ENCODE measurements at places on chromosomes 7 and 10.
A peak's percentile ranks its signal among the peaks of the same experiment; 100 is the strongest.

DNA sequence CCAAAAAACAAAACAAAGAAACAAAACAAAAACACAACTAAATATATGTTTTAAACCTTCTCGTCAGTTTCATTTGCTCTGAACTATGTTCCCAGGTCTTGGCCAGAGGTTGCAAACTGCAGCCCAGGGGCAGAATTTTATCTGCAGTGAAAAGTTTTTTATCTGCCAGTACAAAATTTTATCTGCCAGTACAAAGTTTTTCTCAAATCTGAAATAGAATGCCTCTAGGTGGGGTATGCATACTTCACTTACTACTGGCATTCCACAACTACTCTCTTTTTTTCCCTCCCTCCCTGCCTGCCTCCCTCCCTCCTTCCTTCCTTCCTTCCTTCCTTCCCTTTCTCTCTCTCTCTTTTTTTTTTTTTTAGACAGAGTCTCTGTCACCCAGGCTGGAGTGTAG is 9.4 kb upstream of the CLDN3 start:
- no peak for DNase-seq

GRCh38 chr7:11345621-11346020 is 371.9 kb downstream of the PHF14 start:
- no peak for DNase-seq

DNA sequence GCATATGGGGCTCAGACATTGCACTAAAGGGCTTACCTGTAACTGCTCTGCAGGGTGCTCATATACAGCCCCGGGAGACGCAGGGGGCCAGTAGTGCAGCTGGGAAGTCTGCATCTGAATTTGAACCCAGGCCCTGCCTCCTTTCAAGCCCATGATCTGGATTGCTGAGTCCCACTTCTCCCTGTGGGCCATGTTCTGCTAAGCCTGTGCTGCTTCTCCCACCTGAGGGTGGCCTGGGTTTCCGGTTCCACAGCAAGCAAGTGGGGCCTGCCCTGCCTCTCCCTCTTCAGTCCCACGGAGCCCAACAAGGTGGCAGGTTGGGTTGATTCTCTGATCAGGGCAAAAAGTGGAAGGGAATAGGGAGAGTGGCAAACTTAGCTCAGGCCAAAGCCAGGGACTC is 56.6 kb upstream of the GDF10 start:
- no peak for DNase-seq

DNA sequence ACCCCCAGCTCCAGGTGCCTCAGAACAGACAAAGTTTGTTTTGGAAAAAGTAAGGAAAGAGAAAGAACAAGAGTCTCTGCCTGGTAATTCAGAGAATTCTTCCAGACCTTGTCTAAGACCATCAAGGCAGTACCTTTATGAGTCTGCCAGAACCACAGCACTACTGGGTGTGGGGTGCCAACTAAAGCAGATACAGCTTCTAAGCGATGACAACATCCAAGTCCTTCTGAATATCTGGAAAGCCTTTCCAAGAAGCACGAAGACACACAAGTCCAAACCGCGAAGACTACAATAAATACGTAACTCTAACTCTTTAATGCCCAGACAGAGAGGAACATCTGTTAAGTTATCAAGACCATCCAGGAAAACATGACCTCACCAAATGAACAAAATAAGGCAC is 94.3 kb downstream of the SIRT1 start:
- no peak for DNase-seq

DNA sequence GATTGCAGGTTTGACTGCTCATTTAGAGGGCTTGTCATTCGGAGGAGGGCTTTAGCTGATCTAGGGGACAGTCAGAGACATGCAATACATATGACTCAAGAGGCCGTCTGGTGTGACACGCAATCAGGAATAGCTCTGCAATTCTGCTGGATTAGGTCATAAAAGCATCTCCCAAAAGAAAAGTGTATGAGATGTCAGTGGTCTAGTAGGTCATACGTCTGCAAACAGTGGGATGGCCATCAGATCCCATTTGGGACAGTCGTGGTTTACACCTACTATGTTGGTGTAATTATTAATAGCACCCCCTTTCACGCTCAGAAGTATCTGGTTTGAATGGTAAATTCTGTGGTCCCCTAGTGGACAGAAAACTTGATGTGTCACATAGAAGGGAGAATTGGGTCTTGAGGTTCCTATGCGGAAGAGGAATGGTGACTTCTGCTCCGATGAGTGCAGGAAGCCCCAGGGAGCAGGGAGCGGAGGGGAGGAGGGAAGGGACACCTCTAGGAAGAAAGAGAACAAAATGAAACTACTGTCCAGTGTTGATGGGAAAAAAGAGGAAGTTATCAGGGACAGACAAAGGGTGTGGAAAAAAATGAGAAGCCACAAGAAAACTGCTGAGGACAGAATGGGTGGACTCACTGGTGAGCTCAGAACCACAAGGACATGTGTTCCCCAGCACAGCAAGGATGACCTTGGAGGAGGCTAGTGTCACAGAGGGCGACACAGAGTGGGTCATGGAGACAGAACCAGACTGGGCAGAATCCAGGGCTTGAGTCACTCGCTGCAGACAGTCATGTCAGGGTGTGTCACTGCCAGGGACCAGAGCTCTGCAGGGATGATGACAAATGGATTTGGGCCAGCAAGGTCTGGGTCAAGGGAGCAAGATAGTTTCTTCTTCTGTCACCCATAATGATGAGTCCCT is 59.9 kb downstream of the MAP3K8 start:
- peak; percentile 99 for DNase-seq

DNA sequence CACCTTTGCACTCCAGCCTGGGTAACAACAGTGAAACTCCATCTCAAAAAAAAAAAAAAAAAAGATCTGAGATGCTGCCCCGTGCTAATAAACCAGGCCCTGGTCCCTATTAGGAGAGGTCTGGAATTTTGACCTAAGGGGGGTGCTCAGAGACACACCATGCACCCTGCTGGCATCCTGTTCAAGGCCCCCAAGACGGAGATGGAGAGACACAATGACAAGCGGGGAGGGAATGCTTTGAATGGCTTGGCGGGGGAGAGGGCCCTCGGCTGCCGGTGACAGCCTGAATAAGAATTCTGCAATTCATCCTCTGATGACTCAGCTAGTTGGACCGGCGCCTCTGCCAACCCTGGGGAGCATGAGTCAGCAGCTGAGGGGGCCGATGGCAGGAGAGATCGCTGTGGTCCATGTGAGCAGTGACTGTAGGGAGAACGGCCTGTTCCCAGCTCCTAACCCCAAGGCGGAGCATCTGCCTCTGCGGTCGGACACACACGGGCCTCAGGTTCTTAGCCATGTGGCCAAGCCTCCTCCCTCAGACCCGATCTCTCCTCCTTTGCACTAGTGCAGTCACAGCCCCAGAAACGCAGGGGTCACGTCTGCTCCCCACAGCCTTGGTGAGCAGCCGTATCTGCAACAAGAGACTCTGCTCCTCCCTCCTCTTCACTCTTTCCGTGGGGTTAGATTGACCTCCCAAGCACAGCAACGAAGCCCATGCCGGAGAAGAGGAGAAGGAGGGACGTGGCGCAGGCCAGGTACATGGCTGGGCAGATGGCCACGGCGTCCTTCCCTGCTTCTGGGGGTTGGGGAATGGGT is 14.9 kb downstream of the TRIM56 start:
- DNase-seq, result peak; percentile 91

GRCh38 chr7:105367458-105367857 is 21.3 kb downstream of the SRPK2 start:
- DNase-seq, result no peak

GRCh38 chr7:138188290-138188858 is 112.1 kb downstream of the AKR1D1 start:
- no peak for DNase-seq

DNA sequence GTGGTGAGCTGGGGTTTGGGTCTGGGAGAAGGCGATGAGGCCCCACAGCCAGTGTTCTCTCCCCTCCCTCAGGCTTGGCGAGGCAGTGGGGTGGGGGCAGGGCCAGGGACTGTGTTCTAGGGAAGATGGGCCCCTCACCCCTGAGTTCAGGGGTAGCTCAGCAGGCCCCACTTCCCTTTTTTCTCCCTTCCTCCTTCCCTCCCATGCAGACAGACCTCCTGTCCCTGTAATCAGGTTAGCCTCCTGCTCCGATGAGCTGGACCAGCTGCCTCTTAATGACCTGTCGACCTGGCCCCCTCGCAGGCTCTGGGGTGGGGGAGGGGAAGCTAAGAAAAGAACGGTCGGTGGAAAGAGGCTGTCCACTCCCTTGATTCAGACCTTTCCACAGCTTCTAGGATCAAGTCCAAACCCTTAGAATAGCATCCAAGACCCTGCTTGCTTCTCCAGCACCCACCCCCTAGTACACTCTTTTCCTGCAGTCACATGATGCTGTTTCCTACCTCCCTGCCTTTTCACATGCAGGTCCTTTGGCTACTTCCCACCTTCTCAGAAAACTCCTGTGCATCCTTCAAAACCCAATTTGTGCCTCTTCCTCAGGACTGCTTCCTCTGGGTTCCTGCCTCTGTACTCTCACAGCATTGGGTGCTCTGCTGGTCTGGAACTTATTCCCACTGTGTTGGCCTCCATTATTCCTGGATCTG is 64.1 kb downstream of the ZMIZ1 start:
- no peak for DNase-seq

DNA sequence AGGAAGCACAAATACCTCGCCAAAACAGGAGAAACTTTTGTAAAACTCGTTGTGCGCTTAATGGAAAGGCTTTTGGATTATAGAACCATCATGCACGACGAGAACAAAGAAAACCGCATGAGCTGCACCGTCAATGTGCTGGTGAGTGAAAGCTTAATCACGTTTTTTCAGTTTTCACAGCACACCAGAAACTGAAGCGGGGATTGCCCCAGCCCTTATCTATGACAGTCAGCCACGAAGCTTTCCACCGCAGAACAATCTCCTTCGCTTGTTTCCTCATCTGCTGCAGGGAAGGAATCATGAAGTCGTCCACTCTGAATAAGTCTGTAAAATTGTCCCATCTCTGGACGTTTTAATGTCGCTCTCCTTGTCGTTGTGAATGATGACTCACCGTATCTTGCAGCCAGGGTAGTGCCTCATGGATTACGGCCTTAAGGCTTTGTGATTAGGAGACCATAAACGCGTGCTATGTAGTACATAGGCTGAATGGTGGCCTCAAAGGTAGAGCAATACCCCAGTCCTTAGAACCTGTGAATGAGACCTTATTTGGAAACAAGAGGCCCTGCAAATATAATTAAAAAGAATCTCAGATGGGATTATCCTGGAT is 174.9 kb upstream of the NPS start:
- no peak for DNase-seq

GRCh38 chr7:36034020-36034419 is 119.0 kb upstream of the EEPD1 start:
- no peak for DNase-seq

GRCh38 chr10:75530299-75530698 is 98.9 kb downstream of the LRMDA start:
- no peak for DNase-seq

DNA sequence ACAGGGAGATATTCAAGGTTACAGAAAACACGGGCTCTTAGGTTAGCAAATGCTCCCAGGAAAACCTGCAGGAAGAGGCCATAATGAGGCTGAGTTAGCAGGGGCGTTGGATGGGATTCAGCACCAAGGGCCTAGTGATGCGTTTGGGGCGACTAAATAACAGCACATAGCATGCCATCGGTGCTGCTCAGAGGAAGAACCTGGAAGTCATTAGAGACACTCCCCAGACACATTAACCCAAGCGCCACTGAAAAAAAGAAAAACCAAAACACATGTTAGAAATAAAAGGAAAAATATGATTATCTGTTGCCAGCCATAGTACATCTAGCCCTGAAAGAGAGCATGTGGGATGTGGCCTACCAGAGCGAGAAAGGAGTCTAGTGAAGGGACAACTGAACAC is 28.8 kb upstream of the OPALIN start:
- DNase-seq, result no peak

GRCh38 chr7:86301301-86301700 is 342.4 kb upstream of the GRM3 start:
- DNase-seq, result no peak

DNA sequence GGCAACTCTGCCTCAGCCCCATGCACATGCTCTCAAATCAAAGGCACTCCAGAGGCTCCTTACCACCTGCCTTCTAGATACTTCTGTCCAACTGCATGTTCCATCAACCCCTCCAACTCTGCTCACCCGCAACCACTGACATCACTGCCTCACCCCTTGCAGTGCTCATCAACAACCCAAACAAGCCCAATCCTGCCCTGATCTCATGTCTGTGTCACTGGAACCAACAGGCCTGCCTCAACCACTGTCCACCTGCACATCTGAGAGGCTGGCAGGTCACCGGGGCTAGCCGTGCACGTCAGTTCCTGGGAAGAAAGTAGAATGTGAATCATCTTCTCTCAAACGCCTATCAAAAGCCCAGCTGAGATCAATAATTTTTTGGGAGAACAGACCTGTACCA is 33.3 kb downstream of the CTBP2 start:
- no peak for DNase-seq

DNA sequence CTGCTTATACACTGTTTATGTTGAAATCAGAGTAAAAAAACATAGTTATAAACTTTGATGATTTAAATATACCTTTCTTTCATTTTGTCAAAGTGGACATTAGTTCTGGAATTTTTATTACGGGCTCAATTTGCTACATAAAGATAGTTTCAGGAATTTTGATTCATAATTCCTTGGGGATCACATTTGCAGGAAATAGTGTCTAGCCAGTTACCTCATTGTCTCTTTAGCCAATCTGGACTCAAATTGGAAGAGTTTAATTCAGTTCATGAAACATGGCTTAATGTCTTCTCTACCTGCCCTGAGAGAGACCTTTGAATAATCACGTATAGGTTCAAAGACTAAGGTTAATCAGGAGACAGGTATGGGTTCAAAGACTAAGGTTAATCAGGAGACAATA is 262.6 kb downstream of the HGF start:
- no peak for DNase-seq

- no peak for DNase-seq
These were observed 28.6 kb upstream of the SHH start for GRCh38 chr7:155840909-155841308.

DNA sequence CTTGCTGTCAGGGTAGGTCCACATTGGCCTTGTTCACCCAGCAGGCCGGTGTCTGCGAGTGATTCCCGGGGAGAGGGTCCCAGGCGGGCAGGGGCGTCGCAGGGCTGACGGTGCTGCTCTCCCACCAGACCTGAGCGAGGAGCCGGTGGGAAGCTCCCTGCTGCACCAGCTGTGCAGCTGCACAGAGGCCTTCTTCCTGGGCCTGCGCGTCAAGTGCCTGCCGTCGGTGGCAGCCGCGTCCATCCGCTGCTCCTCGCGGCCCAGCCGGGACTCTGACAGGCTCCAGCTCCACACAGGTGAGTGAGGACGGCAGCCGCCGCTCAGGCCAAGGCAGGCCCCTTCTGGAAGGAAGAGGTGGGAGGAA is 14.6 kb downstream of the AMZ1 start:
- no peak for DNase-seq

GRCh38 chr10:128258421-128258976 is 132.3 kb upstream of the MKI67 start:
- peak; percentile 15 for DNase-seq

DNA sequence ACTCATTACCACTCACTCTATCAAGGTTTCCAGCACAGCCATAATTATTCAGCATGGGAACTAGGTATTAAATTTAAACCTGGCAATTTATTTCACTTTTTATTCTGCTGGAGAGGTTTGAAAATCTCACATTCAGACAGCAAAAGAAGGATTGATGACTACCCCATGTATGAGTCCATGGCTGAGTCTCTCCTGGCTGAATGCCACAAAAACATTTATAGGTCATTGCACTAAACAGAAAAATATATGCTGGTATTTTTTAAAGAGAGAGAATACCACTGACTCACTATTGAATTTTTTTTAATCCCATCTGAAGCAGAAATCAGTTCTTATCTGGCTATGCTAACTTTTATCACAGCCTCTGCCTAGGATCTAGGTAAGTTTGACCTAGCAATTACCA is 336.3 kb downstream of the PPP1R3A start:
- no peak for DNase-seq

GRCh38 chr10:62010366-62010765 is 108.9 kb downstream of the ARID5B start:
- DNase-seq, result no peak
